SJCRH30 (cell line): ENCODE measurements at places on chromosomes 4 and X. TPM values are rescaled to one million over a fixed set of nuclear protein-coding genes. Genes with fewer than 3 reads are reported as not detected.

- no peak overlapping the region for H3K4me3 ChIP-seq
- no peak for DNase-seq
- peaks cover 3% of the 10 kb centered on the region; the same call in 1 of the 2 replicates for H3K4me1 ChIP-seq
- H3K27me3 ChIP-seq, result no peaks in the 10 kb centered on the region
Measured at GRCh38 chr4:41632481-41633073, 94.6 kb downstream of the LIMCH1 start.

The EDNRA gene
- 1.1 TPM in 2 replicates for total RNA-seq

GRCh38 chrX:135185795-135186443 lies 14.7 kb upstream of the CT55 start:
- no peak overlapping the region for H3K4me3 ChIP-seq
- peak; percentile 83 for DNase-seq
- no peak overlapping the region for H3K27ac ChIP-seq
- no peaks in the 10 kb centered on the region for H3K36me3 ChIP-seq

GRCh38 chrX:40835526-40835925 lies 100.2 kb upstream of the MED14 start:
- DNase-seq, result no peak
- H3K27me3 ChIP-seq, result no peaks in the 10 kb centered on the region
- H3K36me3 ChIP-seq, result no peaks in the 10 kb centered on the region
- H3K4me1 ChIP-seq, result no peaks in the 10 kb centered on the region
- no peak overlapping the region for H3K4me3 ChIP-seq
